ENCODE measurements at places on chromosomes 2 and 18.

DNA sequence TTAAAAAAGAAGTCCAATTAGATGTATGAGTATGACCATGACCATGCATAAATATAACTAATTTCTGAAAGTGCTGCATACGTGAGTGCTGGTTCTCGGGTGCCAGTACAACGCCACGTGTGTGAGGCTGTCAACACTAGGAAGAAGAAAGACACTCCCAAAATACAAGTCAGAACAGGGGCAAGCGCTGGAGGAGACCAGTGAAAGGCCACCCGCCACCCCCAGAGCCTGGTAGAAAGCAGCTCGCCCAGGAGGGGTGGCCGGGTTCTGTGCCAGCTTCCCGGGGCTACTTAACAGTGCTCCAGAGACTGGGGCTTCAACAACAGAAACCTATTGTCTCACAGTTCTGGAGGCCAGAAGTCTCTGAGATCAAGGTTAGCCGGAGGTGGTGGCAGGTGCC lies 147.6 kb downstream of the RTP5 start:
- no peak for DNase-seq

DNA sequence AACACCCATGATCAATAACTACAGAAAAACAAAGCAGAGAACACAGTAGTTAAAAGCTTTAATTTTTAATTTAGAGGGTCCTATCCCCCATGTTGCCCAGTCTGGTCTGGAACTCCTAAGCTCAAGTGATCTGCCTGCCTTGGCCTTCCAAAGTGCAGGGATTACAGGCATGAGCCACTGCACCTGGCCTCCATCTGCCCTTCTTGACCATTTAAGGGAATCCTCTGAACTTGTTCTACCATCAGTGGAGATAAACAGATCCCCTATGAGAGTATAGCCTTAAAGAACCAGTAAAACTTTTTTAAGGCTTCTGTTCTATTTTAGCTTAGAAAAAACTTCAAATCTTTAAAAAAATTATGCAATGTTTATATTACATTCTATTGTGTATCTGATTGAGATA lies 13.5 kb upstream of the ATP5MC3 start:
- no peak for DNase-seq

DNA sequence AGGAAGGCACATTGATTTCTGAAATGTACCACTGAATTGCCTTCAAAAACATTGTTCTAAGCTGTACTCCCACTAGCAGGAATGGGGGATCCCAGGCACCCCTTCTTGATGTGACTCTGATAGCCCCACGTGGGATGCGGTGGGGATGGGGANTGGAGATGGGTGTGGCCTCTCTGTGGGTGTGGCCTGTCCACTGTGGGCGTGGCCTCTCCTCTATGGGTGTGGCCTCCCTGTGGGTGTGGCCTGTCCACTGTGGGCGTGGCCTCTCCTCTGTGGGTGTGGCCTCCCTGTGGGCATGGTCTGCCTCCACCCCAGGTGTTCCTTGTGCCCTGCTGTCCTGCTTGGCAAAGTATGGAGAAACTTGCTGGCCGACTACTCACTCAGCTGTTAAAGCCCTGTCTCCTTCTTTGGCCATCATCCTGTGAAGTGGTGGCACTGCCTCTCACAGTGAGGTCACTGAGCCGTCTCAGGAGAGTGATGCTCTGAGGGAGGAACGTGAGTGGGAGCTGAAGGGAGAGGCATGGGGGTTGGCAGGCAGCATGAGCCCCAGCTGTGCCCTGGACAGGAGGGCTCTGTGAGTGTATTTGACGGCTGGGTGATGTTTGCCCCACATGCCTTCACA lies 6.7 kb upstream of the PARD6G start:
- no peak for DNase-seq

- no peak for DNase-seq
Observed at GRCh38 chr2:83233326-83233725, 1225.8 kb downstream of the SUCLG1 start.

DNA sequence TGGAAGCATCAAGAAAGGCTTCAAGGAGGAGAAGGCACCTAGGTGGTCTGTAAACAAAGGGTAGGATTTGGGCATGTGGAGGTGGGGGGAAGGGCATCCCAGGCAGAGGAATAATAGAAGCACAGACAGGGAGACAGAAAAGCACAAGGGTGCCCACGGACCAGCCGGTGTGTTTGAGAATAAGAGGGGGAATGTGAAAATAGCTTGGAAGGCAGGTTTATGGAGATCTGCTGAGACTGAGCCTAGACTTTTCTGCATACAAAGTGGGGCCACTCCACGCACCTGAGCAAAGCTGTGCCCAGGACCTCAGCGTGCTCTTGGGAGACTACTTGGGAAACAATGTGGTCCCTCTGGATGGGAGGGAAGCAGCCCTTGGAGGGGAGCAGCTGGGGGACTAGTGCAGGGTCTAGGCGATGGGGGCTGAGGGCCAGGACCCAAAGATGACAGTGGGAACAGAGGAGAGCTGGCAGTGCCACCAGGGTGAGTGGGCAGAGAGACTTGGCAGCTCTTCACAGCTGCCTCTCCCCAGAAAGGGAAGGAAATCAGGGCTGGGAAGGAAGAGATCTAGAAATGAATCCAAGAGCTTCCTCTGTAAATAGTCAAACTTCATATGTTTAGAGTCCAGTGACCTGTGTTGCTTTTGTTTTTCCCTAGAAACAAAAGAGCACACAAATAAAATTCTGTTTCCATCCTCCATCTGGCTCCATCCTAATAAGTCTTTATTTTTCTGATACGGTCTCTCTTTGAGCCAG lies 110.7 kb upstream of the SMAD7 start:
- no peak for DNase-seq

DNA sequence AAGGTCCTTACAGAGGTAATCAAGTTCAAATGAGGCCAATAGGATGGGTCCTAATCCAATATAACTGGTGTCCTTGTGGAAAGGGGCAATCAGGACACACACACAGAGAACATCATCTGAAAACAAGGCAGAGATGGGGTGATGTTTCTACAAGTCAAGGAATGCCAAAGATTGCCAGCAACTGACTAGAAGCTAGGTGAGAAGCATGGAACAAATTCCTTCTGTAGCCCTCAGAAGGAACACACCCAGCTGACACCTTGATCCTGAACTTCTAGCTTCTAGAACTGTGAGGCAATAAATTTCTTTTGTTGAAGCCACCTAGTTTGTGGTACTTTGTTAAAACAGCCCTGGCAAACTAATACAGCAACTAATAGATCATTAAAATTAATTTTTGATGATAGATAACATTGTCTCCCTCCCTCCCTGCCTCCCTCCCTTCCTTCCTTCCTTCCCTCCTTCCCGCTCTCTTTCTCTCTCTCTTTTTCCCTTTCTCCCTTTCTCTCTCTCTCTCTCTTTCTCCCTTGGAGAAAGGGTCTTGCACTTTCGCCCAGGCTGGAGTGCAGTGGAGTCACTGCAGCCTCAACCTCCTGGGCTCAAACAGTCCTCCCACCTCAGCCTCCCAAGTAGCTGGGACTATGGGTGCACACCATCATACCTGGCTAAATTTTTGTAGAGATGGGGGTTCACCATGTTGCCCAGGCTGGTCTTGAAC lies 10.3 kb upstream of the CD8A start:
- no peak for DNase-seq

GRCh38 chr2:239201884-239202283 lies 198.9 kb downstream of the HDAC4 start:
- no peak for DNase-seq

DNA sequence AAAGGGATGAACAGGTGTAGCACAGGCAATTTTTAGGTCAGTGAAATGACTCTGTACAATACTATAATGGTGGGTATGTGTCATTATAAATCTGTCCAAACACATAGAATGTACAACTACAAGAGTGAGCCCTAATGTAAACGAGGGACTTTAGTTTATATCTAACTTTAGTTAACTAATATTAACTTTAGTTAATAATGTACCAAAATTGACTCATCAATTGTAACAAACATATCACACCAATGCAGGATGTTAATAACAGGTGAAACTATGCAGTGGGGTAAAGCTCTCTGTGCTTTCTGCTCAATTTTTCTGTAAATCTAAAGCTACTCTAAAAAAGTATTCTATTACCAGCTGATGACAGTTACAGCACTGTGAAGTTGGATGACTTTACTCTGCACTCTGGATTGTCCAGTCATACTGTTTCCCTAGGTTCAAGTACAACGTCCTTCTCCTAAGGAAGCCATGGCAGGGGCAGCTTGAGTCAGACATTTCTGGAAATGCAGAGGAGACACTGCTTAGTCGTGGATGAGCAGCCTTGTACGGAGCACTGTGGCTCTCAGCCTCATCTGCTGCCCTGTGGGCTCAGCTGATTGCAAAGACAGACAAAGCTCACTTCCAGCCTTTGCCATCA lies 26.1 kb downstream of the TGFA start:
- no peak for DNase-seq

Data from stimulated activated CD8-positive, alpha-beta memory T cell treated with anti-CD3 and anti-CD28 coated beads, Interleukin-12 subunit alpha, Interleukin-12 subunit beta, amount 100 ng/mL, for 1 hour (primary cell).